Panc1 (cell line): ENCODE measurements at places on chromosomes 16 and 17. TPM values are rescaled to one million over a fixed set of nuclear protein-coding genes. Genes with fewer than 3 reads are reported as not detected.

Gene ITGAD
- not detected for total RNA-seq

Gene RGS11
- total RNA-seq: 10.2 TPM

Gene KRT31
- not detected for total RNA-seq

Gene ABCC6
- 2.9 TPM for total RNA-seq

DNA sequence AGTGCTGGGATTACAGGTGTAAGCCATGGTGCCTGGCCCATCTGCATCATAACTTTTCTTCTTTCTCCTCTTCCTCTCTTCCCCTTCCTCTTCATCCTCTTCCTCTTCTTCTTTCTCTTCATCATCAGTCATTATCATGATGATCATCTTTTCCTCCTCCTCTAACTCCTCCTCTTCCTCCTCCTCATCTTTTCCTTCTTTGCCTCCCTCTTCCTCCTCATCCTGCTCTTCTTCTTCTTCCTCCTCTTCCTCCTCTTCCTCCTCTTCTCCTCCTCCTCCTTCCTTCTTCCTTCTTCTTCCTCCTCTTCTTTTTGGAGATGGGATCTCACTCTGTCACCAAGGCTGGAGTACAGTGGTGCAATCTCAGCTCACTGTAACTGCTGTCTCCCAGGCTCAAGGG lies 62.5 kb downstream of the SOCS1 start:
- no peak for DNase-seq

GRCh38 chr17:39236450-39236927 lies 10.7 kb upstream of the STAC2 start:
- DNase-seq: no peak
